Activated T-cell treated with anti-CD3 and anti-CD28 coated beads, Interleukin-2, amount 50 U/mL, for 24 hours (primary cell): ENCODE measurements at places on chromosomes 1 and 21.

GRCh38 chr1:11507309-11507708, 28.4 kb downstream of the DISP3 start:
- DNase-seq, result no peak

DNA sequence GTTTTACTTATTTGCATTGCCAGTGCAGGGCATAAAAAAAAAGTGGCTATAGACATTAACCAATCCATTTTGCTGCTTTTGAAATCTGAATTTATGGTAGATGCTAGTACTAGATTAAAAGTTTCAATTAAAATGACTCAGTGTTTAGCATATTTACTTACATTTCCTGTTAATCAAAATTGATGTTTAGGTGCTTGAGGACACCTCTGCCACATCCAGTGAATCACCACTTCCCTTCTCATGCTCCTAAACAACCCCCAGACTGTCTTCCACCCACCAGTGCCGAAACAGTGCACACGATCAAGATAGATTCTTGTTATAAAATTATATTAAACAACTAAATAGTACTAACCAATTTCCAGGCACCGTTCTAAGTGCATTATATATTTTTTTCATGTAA, 32.7 kb downstream of the HSD17B7 start:
- no peak for DNase-seq

DNA sequence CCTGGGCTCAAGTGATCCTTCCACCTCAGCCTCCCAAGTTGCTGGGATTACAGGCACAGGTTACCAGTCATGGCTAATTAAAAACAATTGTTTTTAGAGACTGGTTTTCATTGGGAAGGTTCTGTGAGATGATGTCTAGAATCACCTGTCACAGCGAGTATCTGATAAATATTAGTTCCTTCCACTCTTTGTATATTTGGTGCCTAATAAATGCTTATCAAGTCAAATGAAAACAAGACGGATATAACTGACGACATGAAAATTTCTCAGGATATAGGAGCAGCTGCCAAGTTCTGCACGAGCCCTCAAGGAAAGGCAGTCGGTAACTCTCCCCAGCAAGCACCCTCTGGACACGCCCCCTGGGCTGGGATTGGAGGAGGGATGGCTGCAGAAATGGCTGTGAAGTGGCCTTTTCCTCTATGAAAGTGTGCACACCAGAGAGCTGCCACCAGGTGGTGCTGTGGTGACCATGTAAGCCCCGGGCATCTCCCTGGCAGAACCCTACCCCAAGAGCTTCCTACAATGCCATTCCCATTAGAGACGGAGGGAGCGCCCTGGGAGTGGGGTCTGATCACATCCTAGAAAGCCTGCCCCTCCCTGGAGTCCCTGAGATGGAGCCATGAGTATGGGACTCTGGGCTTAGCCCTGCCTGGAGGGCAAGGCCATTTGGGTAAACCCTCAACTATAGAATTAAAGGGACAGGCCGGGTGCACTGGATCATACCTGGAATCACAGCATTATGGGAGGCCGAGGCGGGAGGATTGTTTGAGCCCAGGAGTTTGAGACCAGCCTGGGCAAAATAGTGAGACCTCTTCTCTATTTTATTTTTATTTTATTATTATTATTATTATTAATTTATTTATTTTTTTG, 50.9 kb downstream of the HTR6 start:
- DNase-seq, result peak; percentile 89

GRCh38 chr1:86472767-86473166, 4.0 kb downstream of the CLCA1 start:
- no peak for DNase-seq

GRCh38 chr1:28194326-28195035, 18.0 kb upstream of the PTAFR start:
- no peak for DNase-seq

GRCh38 chr1:38917337-38917736, 24.3 kb downstream of the RHBDL2 start:
- DNase-seq, result no peak

DNA sequence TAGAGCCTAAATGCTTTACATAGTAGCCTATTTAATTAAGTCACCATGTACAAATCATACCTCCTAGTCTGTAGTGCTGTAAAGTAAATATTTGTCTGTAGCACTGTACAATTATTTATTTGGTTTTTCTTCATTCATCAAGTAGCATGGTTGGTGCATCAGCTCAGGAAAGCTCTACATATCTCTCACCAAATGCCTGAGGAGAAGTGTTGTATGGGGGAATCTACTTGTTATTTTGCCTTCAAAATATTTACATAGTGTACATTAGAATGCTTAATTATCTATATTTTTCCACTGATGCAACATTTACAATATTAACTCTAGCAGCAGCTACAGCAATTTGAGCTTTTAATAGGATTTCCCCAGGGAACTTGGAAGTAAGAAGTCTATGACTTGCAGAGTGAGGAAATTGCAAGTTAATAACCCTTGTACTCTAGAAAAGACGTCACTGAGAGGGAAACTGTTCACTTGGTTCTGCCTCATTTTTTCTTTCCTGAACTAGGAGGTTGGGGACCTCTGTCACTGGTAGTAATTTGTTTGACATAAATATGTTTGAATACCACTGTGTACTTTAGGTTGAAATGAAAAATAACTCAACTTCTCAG, 207.4 kb downstream of the PDE4B start:
- DNase-seq, result no peak

GRCh38 chr1:25893116-25893515, 13.1 kb downstream of the STMN1 start:
- no peak for DNase-seq

- DNase-seq, result peak; percentile 56
These were observed 65.2 kb downstream of the SIK1 start for GRCh38 chr21:43361493-43362296.

GRCh38 chr1:164466001-164466421, 93.0 kb upstream of the PBX1 start:
- no peak for DNase-seq

- no peak for DNase-seq
These were observed 136.9 kb downstream of the DISC1 start for GRCh38 chr1:231763456-231763855.

GRCh38 chr1:214990619-214991018, 91.9 kb upstream of the KCNK2 start:
- no peak for DNase-seq

DNA sequence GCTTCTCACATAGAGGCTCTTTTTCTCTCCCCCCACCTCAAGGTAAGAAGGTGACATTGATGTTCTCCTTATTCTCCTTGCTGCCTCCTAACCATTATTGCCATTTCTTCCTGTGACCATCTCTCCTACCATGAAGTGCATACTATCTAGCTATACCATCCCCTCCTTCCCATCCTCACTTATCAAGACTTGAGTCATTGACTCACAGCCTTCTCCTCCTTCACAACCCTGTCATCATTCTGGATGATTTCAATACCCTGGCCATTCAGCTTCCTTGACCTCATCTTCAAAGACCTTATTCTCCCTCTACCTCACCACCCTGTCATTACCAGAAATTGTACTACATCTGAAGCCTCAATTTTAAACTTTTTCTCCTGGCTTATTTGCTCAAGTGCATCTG, 10.9 kb upstream of the HIPK1 start:
- no peak for DNase-seq

GRCh38 chr1:58883037-58883887, 99.4 kb upstream of the JUN start:
- DNase-seq, result no peak

DNA sequence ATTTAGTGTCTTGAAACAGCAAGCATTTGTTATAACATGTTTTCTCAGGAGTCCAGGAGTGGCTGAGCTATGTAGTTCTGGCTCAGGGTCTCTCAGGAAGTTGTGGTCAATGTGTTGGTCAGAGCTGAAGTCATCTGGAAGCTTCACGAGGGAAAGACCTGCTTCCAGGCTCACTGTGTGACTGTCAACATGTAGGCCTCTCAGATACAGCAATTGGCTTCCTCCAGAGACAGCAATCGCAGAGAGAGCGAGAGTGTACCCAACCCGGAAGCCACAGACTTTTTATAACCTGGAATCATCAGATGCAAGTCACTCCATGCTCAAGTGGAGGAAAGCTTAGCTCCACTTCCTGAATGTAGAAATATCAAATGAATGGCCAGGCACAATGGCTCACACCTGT, 40.9 kb downstream of the TNFRSF9 start:
- DNase-seq, result no peak

DNA sequence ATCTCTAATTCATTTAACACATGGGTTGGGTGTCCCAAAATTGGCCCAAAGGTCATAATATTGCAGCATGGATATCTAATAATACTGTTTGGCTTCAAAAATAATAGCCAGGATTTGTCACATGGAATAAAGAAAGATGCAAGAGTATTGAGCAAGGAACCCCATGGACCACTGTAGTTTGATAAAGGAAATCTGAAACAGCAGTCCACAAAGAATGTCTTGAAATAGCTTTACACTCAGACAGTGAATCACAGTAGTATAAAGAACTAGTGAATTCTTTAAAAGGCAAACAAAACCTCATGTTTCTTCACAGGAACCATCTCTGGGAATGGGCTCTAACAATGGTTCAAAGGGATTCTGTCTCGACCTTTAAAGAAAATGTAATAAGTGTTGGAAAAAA, 576.1 kb upstream of the ZRANB2 start:
- no peak for DNase-seq

DNA sequence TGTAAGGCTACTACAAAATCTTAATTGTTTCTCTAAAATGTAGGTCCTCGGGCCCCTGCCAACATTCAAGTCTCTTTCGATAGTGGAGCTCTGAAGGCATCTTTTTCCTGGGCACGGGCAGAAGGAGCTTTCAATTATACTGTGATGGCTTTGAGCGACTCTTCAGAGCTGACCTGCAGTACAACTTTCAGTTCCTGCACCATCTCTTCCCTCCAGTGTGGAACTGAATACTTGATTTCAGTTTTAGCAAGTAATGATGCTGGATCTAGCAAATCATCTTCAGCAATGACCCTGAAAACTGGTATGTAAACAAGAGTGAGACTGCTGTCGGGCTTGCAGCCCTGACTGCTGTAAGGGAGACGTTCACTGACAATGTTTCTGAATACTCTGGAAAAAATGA, 9.6 kb downstream of the FNDC7 start:
- DNase-seq, result no peak

- DNase-seq, result no peak
These were observed 280.4 kb downstream of the HLX start for GRCh38 chr1:221159608-221160007.
